Mesenteric fat pad (tissue), 1 donor: ENCODE measurements at places on chromosomes 4 and X. TPM values are rescaled to one million over a fixed set of nuclear protein-coding genes. Genes with fewer than 3 reads are reported as not detected.

- no peak for DNase-seq
These were observed 1.2 kb upstream of the HSD17B11 start for GRCh38 chr4:87392183-87392582.

GRCh38 chr4:136017556-136017955 is 1514.7 kb downstream of the PCDH18 start:
- no peak for DNase-seq

- DNase-seq: no peak
These were observed 661.8 kb upstream of the MAGEB2 start for GRCh38 chrX:29553542-29553941.

- no peak for DNase-seq
These were observed 430.2 kb upstream of the ZFP42 start for GRCh38 chr4:187565416-187565815.

DNA sequence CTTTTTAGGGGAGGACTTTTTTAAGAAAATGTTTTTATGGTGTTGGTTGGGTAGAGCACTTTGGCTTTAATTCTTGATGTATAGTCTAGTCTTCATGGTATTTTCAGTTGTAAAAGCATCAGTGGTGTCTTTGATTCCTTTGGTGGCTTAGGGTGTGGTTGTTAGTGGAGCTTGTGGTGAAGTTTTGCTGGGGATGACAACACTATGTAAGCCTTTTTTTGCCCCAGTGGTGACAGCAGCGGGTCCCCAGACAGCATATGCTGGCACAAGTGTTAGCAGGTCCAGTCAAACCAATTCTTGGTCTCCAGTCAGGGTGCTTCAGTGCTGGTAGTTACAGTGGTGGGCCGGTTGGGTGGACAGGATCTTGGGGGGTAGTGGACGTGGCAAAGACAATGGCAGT is 52.0 kb downstream of the CHIC1 start:
- no peak for DNase-seq

GRCh38 chr4:10738826-10739489 is 54.4 kb upstream of the CLNK start:
- no peak for DNase-seq

- no peak for DNase-seq
These were observed 26.2 kb downstream of the CD99 start for GRCh38 chrX:2717312-2717711.

- DNase-seq: no peak
These were observed 7.6 kb upstream of the CXCL5 start for GRCh38 chr4:74006009-74006476.

GRCh38 chrX:31181377-31182000 is 109.6 kb upstream of the FTHL17 start:
- no peak for DNase-seq

- DNase-seq: no peak
These were observed 975.9 kb downstream of the STIM2 start for GRCh38 chr4:27836523-27836922.

The APBB2 gene
- total RNA-seq: 121 TPM

The MTTP gene
- total RNA-seq: 0.74 TPM

The CT47B1 gene
- not detected for total RNA-seq

The NEXMIF gene
- 0.51 TPM for total RNA-seq

The MAGEA12 gene
- not detected for total RNA-seq

The RADX gene
- 0.42 TPM for total RNA-seq

The SLITRK4 gene
- total RNA-seq: 1.5 TPM

The GPR50 gene
- not detected for total RNA-seq
